ENCODE measurements at places on chromosomes 12 and 14.

DNA sequence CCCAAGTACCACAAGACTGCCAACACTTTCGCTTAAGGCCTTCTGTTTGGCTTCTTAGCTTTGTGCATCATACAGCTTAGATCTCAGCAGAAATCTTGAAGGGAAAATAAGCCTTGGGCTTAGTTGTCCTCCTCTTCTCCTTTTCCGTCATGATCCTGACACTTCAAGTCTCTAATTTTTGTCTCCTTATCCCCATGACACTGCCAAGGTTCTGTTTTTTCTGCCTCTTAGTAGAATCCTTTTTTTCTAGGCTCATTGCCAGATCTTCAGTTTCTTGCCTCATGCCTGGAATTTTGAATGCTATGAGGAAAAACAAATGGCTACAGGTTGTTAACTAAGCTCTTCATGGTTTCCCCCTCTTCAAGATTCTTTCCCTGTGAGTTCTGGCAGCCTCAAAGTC, 450.4 kb downstream of the LRFN5 start:
- DNase-seq: no peak

DNA sequence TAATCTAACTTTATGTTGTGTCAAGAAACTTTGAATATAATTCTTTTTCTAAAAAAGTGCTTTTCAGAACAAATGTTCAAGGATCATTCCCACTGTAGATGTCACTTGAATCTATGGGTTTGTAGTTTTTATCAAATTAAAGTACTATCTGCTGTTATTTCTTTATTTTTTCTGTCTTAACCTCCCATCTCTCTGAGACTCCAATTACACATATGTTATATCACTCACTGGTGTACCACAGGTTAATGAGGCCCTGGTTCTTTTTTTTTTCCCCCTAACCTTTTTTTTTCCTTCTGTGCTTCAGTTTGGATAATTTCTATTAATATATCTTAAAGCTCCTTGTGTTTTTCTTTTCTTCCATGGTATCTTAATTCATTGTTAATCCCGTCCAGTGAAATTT, 279.9 kb upstream of the RGS6 start:
- no peak for DNase-seq

DNA sequence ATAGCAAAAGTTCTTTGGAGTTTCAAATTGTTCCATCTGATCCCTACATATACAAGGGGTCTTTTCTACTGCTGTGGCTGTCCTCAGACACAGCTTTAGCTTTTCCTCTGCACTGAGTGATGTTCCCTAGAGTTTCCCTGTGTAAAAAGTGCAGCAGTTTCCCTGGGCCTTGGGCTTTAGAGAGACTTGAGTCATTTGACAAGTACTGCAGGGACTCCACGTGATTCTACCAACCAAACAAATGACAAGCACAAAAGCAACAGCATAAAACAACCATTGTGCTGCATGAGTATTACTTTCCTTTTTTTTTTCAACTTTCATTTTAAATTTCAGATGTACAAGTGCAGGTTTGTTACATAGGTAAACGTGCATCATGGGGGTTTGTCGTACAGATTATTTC, 272.8 kb downstream of the PDZRN4 start:
- DNase-seq: no peak

DNA sequence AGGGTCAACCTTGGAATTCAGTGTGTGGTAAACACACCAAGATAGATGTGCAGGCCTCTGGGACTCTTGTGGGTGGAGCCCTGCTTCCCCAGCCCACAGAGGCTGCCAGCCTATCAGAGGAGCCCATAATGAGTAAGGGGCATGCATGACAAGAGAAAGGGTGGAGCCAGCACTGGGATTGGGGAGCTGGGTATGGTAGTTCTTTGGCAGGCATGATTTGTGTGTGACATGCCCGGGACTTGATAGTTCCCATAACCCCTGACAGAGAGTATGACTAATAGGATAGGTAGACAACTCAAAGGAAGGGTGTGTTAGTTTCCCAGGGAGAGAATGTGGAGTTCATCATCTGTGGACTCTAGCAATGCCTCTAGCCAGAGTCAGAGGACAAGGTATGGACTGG, 143.0 kb downstream of the EMP1 start:
- no peak for DNase-seq

DNA sequence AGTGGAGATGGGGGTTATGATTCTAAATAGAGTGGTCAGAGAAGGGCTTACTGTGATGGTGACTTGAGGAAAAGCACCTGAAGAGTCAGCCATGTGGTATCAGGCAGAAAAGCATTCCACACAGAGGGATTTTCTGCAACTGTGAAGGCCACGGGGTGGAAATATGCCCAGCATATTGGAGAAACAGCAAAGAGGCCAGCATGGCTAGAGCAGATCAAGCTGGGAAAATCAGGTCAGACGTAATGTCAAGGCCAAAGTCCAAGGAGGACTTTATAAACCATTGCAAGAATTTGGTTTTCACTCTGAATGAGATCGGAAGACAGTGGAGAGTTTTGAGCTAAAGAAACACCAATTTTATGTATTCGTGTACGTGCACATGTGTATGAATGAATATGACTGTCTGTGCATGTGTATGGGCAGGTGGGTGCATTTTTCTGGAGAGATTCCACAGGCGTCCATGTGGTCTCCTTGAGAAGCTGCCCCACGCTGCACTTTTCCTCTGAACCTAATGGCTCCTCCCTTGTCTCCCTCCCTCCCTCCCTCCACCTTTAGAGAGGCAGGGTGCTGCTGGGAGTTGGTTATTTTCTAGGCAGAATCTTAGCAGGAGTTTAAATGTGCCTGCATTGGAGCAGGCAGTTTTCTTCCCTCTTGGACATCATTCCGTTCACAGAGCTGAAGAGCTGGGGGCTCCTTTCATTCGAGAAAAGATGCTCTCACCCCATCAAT, 97.4 kb upstream of the PPP4R3A start:
- no peak for DNase-seq

DNA sequence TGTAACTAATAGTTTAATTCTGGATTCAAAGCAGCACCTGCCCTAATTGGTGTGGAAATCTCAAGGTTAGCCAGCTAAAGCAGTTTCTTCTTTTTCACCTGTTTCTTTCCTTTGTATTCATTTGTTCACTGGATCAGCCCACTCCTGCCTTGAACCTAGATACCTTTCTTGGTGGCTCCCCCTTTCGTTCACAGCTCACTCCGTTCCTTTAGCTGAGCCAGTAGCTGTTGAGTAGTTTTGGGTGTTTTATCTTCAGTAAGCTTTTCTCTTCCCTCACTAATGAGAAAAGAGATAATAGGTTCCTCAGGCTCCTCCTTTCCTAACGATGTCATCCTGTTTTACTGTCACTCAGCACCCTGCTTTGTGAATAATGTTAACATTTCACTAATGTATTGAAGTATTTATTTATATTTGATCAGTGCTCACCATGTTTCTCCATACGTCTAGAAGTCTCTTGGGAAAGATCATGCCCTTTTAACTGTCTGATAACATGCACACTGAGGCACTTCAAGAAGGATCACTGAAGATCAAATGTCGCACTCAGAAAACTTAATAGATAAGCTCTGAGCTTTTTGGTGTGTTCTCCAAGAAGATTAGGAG, 121.1 kb downstream of the TGFB3 start:
- DNase-seq: no peak

- DNase-seq: no peak
These were observed 73.3 kb downstream of the NDUFA12 start for GRCh38 chr12:94930216-94930654.

GRCh38 chr14:45156067-45156466, 20.3 kb downstream of the FANCM start:
- no peak for DNase-seq

DNA sequence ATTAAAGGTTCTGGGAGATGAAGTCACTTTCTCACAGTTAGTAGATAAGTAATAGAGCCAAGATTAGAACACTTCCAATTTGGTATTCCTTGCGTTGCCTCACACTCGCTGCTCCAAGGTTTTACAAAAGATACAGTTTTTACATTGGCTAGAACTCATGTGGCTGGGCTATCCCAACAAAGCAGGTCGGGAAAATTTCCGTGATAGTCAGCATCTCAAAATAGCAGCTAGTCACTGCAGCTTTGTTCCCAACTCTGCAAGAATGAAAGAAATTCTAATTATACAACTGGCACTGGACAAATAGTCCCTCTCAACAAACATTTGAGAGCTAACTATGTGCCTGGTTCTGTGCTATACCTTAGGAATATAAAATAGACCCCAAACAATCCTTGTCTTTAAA, 24.6 kb upstream of the PPP1R12A start:
- DNase-seq: no peak

GRCh38 chr12:27277846-27278260, 33.8 kb downstream of the STK38L start:
- DNase-seq: no peak

GRCh38 chr14:97306760-97307246, 509.6 kb downstream of the VRK1 start:
- DNase-seq: no peak

- no peak for DNase-seq
These were observed 371.8 kb downstream of the ZFP36L1 start for GRCh38 chr14:68421116-68421515.

DNA sequence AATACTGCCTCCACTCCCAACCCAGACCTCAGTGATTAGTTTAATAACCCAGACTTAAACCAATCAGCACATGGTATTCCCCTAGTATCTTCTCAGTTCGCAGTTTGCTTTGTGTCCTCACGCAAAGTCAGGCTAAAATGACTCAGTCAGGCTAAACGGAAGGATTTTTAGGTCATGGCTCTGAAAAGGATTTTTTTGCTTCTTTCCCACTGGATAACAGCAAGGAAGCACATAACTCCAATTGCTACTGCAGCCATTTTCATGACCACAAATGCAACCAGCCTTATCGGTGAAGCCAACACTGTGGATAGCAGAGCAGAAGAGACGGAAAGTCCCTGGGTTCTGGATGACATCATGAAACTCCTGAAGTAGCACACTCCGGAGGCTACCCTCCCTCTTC, 67.7 kb downstream of the ZC3H14 start:
- no peak for DNase-seq

DNA sequence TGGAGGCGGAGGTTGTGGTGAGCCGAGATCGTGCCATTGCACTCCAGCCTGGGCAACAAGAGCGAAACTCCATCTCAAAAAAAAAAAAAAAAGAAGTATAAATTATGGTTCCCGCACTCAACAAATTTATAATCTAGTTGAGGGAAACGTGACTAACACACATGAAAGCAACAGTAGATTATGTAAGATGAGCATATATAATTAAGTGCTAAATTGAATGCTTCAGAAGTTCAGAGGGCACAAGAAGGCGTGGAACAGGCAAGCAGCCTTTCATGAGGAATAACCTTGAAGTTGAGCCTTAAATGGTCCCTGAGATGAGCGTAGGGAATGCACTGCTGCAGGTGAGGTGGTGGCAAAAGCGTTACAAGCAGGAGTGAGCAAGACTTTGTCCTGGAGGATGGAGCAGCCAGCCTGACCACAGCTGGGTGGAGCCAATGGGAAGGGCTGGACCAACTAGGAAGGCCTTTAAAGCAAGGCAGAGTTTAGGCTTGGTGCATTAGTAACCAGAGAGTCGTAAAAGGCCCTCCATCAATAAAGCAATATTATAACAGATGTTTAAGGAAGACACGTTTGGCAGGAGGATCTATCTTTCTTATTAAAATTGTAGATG, 30.6 kb upstream of the TUBA1A start:
- no peak for DNase-seq

GRCh38 chr12:119036878-119037825, 55.8 kb downstream of the SRRM4 start:
- DNase-seq: no peak

DNA sequence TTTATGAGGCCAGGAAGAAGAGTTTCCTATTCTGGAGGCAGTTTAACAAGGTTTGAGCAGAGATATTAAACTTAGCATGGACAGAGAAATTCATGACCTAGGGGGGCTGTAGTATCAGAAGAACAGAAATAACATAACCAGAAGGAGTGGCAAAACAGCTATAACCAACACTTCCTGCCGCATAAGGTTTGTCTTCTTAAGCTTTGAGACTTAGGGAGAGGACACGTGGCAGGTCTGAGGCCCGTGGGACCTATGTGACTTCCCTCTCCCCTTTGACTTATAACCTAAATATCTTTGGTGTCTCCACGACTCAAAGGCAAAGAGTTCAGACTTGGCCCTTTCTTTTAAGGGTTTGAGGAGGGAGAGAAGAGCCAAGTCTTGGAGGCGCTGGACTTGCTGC, 119.1 kb upstream of the PZP start:
- no peak for DNase-seq

DNA sequence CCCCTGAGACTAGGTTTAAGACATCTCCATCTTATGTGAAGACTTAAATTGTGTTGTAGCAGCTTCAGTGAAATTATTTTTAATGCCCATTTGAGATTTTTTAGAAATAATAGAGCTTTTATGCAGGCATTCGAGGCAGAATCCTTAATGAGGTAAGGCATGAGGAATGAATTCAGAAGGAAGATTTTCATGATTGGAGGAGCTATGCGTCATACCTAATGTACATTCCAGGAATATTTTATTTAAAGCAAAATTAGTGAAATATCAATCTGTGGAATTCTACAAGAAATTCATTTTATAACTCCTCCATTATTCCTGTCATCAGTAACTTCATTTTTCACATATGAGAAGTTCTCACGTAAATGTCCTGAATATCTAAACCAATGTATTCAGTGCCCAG, 36.0 kb upstream of the GARIN6 start:
- DNase-seq: no peak

GRCh38 chr12:115349711-115350110, 665.7 kb upstream of the TBX3 start:
- no peak for DNase-seq

- DNase-seq: no peak
These were observed 509 bp downstream of the PGF start for GRCh38 chr14:74954947-74955228.

GRCh38 chr12:111788178-111788654, 21.5 kb downstream of the ALDH2 start:
- no peak for DNase-seq

- DNase-seq: no peak
These were observed 32.8 kb downstream of the GALC start for GRCh38 chr14:87960013-87960787.

- DNase-seq: no peak
These were observed 67.8 kb upstream of the TMCC3 start for GRCh38 chr12:94718114-94718513.

GRCh38 chr12:132956011-132956788, at the start of gene ZNF605:
Gene ZNF605, minus strand, starts transcription at chr12:132956306. Its CDS starts 10,671 bp downstream, at chr12:132945635.
- peak; percentile 57 for DNase-seq

- no peak for DNase-seq
These were observed 40.0 kb upstream of the ST8SIA1 start for GRCh38 chr12:22374508-22374907.

- DNase-seq: no peak
These were observed at the start of gene ARHGDIB for GRCh38 chr12:14961466-14962152. Gene ARHGDIB, minus strand, starts transcription at chr12:14961601. Its CDS starts 10,889 bp downstream, at chr12:14950712.

- peak; percentile 38 for DNase-seq
These were observed 1.2 kb downstream of the GNPNAT1 start for GRCh38 chr14:52790011-52790755.

DNA sequence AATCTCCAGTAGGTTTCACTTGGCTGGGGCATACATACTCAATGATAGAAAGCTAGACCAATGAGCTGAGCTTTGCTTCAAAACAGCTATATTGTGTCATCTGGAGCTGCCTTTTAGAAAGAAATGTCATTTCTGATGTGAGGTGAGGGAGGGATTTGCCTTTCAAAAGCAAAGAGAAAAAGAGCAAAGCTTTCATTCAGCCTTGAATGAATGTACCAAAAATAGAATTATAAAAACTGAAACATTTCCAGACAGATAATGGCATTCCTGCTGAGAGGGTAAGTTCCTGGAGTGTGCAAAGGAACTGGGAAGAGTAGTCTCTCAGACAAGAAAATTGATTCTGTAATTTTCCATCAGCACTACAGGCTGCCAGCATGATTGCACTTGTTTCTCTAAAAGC, 710.0 kb downstream of the LRFN5 start:
- DNase-seq: no peak
